ENCODE measurements at places on chromosomes 16 and 17. TPM values are rescaled to one million over a fixed set of nuclear protein-coding genes. Genes with fewer than 3 reads are reported as not detected.

XYLT1 gene
- polyA plus RNA-seq: 0.44 TPM

GALR2 gene
- 0.70 TPM for polyA plus RNA-seq

OTOP3 gene
- not detected for polyA plus RNA-seq

CIITA gene
- 0.80 TPM for polyA plus RNA-seq

CMTM2 gene
- not detected for polyA plus RNA-seq
